Nephron progenitor cell (in vitro differentiated cells): ENCODE measurements at places on chromosomes 1 and 21.

DNA sequence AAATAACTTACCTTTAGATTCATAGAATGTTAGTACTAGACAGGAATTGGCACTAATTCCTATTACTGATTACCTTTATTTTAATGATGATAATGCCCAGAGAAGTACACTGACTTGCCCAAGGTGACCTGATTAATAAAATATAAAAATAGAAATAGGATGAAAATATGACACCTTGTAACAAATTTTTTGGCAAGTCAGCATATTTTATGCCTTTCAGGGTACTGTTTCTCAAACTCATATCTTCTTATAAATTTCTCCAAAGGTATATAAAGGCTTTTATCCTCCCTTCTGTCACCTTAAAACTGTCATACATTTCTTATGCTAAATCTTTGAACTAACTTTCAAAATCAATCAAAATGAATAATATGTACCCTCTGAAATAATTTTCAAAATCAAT lies 171.4 kb downstream of the LRRC40 start:
- H3K27ac ChIP-seq = no peak overlapping the region
- DNase-seq = no peak
- no peaks in the 10 kb centered on the region for H3K36me3 ChIP-seq

DNA sequence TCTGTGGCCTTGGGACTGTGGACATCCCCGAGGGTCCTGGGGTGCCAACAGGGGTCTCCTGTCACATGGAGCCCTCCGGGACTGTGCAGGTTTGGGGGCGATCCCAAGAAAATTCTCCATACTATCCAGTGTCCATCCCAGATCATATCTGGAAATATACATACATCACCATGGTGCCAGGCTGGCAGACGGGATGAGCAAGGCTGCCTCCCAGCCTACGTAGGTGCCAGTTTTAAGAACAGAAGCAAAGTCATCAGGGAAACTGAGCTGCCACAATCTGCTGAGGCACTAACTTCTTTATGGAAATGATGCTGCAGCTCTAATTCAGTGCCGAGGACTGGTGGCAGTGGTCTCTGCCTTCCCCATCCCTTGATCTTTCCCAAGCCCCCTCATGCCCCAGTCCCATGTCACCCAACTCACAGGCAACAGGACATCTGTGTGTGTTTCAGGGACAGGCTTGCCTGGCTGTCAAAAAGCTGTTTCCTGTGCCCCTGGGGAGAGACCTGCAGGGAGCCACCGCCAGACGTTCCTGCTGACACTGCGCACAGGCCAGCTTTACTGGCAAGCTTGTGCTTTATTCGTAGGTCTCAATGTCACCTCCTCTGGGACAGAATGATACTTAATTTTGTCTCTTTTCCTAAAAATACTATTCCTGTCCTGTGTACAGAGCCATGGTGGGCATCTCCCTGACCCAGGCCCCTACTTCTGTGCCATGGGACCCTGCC lies 15.5 kb downstream of the TEX35 start:
- H3K36me3 ChIP-seq = no peaks in the 10 kb centered on the region
- no peak for DNase-seq
- no peak overlapping the region for H3K4me3 ChIP-seq
- no peak overlapping the region for H3K27ac ChIP-seq

GRCh38 chr1:193113258-193113991 lies 8.2 kb upstream of the GLRX2 start:
- H3K36me3 ChIP-seq = no peaks in the 10 kb centered on the region
- no peak overlapping the region for H3K27ac ChIP-seq
- H3K27me3 ChIP-seq = peaks cover 9% of the 10 kb centered on the region
- H3K4me3 ChIP-seq = no peak overlapping the region

DNA sequence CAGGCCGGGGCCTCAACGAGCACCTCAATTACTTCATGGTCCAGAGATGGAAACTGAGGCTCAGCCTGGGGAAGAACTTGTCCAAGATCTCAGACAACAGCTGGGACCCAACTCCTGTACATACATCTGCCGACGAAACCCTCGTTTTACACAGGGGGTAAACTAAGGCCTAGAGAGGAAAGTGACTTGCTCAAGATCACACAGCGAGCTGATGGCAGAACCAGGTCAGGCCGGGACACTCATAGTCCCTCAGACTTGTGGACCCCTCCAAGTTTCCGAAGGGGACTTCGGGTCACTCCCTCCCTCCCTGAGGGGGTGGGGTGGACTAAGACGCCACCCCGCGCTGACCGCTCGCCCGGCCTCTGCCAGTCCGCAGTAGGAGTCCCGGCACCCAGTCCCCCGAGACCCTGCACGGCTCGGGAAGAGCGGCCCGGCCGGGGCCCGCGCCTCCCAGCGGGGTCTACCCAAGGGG lies 430 bp downstream of the WASF2 start:
- no peak for DNase-seq
- no peaks in the 10 kb centered on the region for H3K27me3 ChIP-seq
- H3K4me3 ChIP-seq = peak overlapping the region; percentile 96
- peak overlapping the region; percentile 60 for H3K27ac ChIP-seq

DNA sequence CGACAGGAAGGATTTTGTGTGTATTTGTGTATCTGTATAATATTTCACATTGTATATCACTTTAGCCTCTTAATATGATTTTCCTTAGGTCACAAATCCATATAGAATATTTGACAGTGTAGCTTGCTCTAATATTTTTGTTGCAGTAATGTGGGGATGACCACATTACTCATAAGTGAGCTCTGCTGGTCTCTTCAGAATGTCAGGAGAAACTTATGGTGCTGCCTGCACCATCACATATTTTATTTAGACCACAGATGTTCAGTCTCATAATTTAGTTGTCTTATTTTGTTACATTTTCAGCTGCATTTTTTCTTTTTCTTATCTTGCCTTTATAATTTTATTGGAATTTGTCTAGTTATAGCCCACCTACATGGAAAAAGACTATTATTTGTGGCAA lies 205.3 kb downstream of the PBX1 start:
- H3K36me3 ChIP-seq = peaks cover 41% of the 10 kb centered on the region
- H3K4me3 ChIP-seq = no peak overlapping the region
- H3K27ac ChIP-seq = no peak overlapping the region
- no peaks in the 10 kb centered on the region for H3K27me3 ChIP-seq
- peaks cover 34% of the 10 kb centered on the region for H3K4me1 ChIP-seq
- DNase-seq = no peak

GRCh38 chr1:35288761-35289160 lies 20.3 kb downstream of the ZMYM4 start:
- peaks cover 65% of the 10 kb centered on the region for H3K36me3 ChIP-seq
- H3K27me3 ChIP-seq = no peaks in the 10 kb centered on the region
- no peaks in the 10 kb centered on the region for H3K4me1 ChIP-seq
- H3K27ac ChIP-seq = peak overlapping the region; percentile 2

GRCh38 chr1:150622303-150622975 lies 7.0 kb downstream of the ENSA start:
- no peak overlapping the region for H3K4me3 ChIP-seq
- DNase-seq = peak; percentile 9
- H3K27me3 ChIP-seq = no peaks in the 10 kb centered on the region
- peaks cover 73% of the 10 kb centered on the region for H3K36me3 ChIP-seq
- no peaks in the 10 kb centered on the region for H3K4me1 ChIP-seq
- peak overlapping the region; percentile 96 for H3K27ac ChIP-seq

DNA sequence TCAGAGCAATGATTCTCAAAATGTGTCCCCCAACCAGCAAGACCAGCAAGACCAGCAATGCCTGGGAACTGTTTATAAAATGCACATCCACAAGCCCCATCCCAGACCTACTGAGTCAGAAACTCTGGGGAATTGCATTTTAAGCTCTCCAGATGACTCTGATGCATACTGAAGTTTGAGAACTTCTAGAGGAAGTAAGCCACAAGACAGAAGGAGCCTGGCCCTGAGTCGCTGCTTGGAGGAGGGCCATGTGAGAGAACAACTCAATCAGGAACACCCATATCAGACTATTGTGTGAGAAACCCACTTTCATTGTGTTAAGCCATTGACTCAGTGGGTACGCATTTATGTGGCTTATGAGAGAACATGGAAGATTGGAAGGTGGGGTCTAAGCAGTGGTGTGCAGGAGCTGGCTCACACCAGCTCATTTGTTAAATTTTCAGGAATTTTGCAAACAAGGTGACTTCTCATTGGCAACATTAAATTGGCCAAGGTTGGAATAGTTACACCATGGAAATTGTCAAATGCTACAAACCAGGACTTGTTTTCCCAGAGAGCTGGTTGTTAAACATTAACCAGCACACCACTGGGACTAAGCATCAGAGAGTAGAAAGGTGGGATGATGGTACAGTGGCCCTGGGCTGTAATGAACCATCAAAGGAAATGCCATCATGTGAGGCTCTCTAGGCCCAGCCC lies 38.9 kb downstream of the ATP1A1 start:
- peaks cover 15% of the 10 kb centered on the region for H3K36me3 ChIP-seq
- H3K27me3 ChIP-seq = no peaks in the 10 kb centered on the region
- peaks cover 8% of the 10 kb centered on the region for H3K4me1 ChIP-seq
- H3K4me3 ChIP-seq = no peak overlapping the region

DNA sequence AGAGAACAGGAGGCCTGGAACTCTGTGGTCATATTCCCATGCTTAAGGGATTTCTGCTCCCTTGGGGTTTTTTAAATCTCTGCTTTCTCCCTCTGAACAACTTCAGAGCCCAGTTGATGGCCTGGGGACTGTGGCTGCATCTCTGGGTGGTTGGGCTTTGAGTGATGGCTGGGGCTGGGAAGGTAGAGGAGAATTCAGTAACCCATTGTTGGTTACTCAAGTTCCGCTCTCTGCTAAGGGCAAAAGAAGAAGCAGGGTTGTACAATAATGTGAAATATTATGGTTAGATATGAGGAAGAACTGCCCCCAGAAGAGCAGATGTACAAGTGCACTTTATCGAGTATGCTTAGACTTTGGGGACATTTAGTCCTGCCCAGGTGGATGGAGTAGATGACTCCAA lies 72.1 kb upstream of the CNTN2 start:
- H3K4me3 ChIP-seq = no peak overlapping the region
- DNase-seq = no peak
- H3K36me3 ChIP-seq = no peaks in the 10 kb centered on the region
- H3K4me1 ChIP-seq = peaks cover 5% of the 10 kb centered on the region
- peaks cover 43% of the 10 kb centered on the region for H3K27me3 ChIP-seq

- DNase-seq = peak; percentile 50
- H3K27ac ChIP-seq = no peak overlapping the region
- peaks cover 2% of the 10 kb centered on the region for H3K27me3 ChIP-seq
- H3K4me3 ChIP-seq = no peak overlapping the region
- H3K36me3 ChIP-seq = peaks cover 11% of the 10 kb centered on the region
Observed at GRCh38 chr1:62144238-62144831, 50.3 kb upstream of the L1TD1 start.

GRCh38 chr1:152697701-152698600 lies at the start of gene LCE2A:
TSS of gene LCE2A (plus strand) at chr1:152698345. CDS start at chr1:152698902, 557 bp downstream.
- no peaks in the 10 kb centered on the region for H3K4me1 ChIP-seq
- no peak for DNase-seq
- H3K36me3 ChIP-seq = no peaks in the 10 kb centered on the region

GRCh38 chr21:34926803-34927467 lies 122.2 kb downstream of the RUNX1 start:
- H3K27ac ChIP-seq = no peak overlapping the region
- H3K4me1 ChIP-seq = peaks cover 6% of the 10 kb centered on the region
- H3K27me3 ChIP-seq = peaks cover 5% of the 10 kb centered on the region
- no peak for DNase-seq
- H3K4me3 ChIP-seq = no peak overlapping the region

- H3K4me3 ChIP-seq = no peak overlapping the region
- H3K27ac ChIP-seq = no peak overlapping the region
Observed at GRCh38 chr1:84969489-84970250, 27.2 kb downstream of the MCOLN2 start.

GRCh38 chr21:38129711-38130110 lies 127.1 kb upstream of the KCNJ15 start:
- peaks cover 16% of the 10 kb centered on the region for H3K27me3 ChIP-seq
- no peak overlapping the region for H3K4me3 ChIP-seq
- DNase-seq = no peak
- H3K4me1 ChIP-seq = peaks cover 4% of the 10 kb centered on the region
- H3K27ac ChIP-seq = no peak overlapping the region

- no peak overlapping the region for H3K27ac ChIP-seq
- peaks cover 11% of the 10 kb centered on the region for H3K27me3 ChIP-seq
- H3K36me3 ChIP-seq = no peaks in the 10 kb centered on the region
- no peak for DNase-seq
- no peaks in the 10 kb centered on the region for H3K4me1 ChIP-seq
Observed at GRCh38 chr21:44527983-44528633, 11.9 kb downstream of the KRTAP10-1 start.

DNA sequence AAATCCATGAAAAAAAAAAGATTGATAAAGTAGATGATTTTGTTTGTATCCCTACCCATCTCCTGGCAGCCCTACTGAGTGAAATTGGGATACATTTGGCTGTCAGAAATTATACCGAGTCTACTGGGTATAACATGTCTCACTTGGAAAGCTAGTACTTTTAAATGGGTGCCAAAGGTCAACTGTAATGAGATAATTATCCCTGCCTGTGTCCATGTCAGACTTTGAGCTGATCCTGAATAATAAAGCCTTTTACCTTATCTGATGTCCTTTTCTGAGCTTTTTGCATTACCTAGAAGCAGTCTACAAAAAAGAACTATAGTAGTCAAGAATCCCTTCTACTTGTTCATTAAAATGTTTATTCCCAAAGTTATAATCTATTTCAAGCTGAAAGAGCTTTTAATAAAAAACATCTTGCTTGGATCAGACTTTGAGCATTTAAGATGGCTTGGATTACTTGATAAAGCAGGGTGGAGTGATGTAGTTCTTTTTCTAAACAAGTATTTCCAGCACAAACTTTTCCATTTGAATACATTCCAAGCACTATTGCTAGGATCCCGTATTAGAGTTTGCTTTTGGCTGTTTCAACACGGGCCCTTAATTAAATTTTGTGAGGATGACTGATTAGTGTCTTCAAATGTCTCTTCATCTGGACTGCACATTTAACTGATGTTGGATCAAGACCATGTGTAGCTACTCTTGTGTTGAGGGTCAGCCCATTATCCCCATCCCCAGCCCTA lies 69.2 kb downstream of the DTL start:
- H3K27me3 ChIP-seq = no peaks in the 10 kb centered on the region
- peaks cover 43% of the 10 kb centered on the region for H3K36me3 ChIP-seq
- no peak overlapping the region for H3K27ac ChIP-seq
- DNase-seq = no peak

- peaks cover 19% of the 10 kb centered on the region for H3K4me1 ChIP-seq
- H3K36me3 ChIP-seq = no peaks in the 10 kb centered on the region
- peak overlapping the region; percentile 85 for H3K27ac ChIP-seq
- H3K4me3 ChIP-seq = no peak overlapping the region
Observed at GRCh38 chr1:184630679-184631060, 124.0 kb downstream of the EDEM3 start.

- H3K4me1 ChIP-seq = peaks cover 31% of the 10 kb centered on the region
- no peak overlapping the region for H3K4me3 ChIP-seq
- no peak for DNase-seq
Observed at GRCh38 chr21:16309250-16309971, 579.6 kb downstream of the USP25 start.

- DNase-seq = no peak
- H3K4me3 ChIP-seq = no peak overlapping the region
- H3K36me3 ChIP-seq = no peaks in the 10 kb centered on the region
- H3K27ac ChIP-seq = no peak overlapping the region
- H3K4me1 ChIP-seq = no peaks in the 10 kb centered on the region
- peaks cover 5% of the 10 kb centered on the region for H3K27me3 ChIP-seq
Observed at GRCh38 chr1:96995351-96995750, 273.8 kb downstream of the PTBP2 start.

- DNase-seq = no peak
- H3K27ac ChIP-seq = no peak overlapping the region
- H3K27me3 ChIP-seq = peaks cover 10% of the 10 kb centered on the region
- peaks cover 12% of the 10 kb centered on the region for H3K4me1 ChIP-seq
Observed at GRCh38 chr1:40899230-40899870, 37.2 kb upstream of the CITED4 start.

GRCh38 chr1:203765029-203765837 lies at the start of gene LAX1:
TSS of gene LAX1 (plus strand) at chr1:203765183. CDS start at chr1:203765566, 383 bp downstream.
- H3K4me1 ChIP-seq = peaks cover 22% of the 10 kb centered on the region
- H3K27ac ChIP-seq = no peak within 1 kb of the TSS
- H3K4me3 ChIP-seq = no peak within 1 kb of the TSS
- DNase-seq = no peak
